ENCODE measurements at places on chromosomes 2 and 18. TPM values are rescaled to one million over a fixed set of nuclear protein-coding genes. Genes with fewer than 3 reads are reported as not detected.

The PXDN gene
- total RNA-seq: 6.2 TPM

GRCh38 chr2:191301971-191302370 is 56.8 kb downstream of the MYO1B start:
- DNase-seq: no peak

The VIL1 gene
- total RNA-seq: under 0.01 TPM

DNA sequence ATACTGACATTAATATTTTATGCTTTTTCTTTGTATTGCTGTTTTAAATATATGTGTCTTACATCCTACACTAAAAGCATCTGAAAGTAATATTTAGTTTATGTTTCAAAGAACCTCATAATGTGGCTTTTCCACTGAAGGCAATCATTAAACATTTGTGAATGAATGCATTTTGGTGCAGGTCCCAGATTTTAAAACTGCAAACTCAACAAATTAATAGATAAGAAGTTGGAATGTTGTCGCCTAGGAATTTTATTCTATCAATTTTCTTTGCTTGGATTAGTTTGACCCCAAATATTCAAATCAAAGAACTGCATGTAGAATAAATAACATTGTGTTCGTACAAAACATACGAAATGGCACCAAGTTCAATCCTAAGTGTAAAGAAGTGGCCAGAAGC is 44.7 kb downstream of the ATF2 start:
- DNase-seq: no peak

The TGFBRAP1 gene
- total RNA-seq: 114 TPM

The PRKAG3 gene
- total RNA-seq: not detected

DNA sequence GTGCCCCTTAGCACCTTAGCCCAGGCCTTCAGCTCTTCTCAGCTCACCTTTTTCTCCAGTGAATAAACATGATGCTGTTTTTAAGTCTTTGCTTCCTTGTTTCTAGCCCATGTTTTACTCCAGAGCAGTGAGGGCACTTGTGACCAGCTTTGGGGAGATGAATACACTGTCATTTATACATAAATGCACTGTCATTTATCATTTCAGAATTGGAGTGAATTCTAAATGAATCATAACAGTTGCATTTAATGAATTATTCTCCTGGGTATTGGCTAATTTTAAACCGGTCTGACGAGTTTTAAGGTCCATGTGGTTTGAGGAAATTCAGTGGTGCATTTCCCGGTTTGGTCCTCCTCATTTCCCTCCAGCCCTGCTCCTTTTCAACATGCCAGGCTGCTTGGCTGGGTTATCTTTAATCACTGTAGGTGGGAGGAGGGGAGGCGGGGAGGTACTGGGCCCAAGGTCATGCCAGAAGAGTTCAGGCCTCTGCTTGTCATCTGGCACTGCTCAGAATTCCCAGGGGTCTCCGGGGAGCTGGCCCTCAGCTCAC is 23.9 kb downstream of the PRKCE start:
- no peak for DNase-seq

DNA sequence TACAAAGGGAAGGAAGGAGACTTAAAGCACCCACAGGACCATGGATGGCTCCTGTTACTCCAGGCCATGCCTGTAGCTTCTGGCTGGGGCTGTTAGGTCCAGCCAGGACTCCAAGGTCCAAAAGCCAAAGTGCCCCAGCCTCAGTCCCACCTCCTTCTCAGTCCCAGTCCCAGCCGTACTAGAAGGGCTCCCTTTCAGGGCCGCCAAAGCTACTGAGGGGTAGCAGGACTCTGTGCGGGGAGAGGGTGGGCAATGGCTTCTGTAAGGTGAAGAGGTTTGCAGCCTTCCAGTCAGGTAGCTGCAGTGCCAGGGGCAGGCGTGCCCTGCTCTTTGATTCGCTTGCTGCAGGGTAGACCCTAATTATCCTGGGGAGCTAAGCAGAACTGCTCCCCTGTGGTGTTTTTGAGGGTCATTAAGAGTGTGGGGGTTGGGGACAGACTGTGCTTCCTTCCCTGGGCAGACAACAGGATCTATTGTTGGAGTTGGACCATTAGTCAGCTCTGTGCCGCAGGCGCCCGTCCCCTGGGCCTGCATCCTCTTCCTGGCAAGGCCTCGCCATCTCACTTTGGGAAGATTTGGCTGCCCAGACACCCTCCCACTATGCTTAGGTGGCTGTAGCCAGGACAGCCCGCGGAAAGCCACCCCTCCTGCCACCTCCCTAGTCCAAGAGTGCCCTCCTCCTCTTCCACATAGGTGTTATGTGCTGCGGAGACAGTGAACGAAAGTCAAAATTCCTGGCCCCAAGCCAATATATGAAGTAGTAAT is 118.8 kb downstream of the ZBTB7C start:
- DNase-seq: no peak

The TDRD15 gene
- total RNA-seq: under 0.01 TPM

GRCh38 chr2:2851806-2852777 is 521.0 kb upstream of the MYT1L start:
- no peak for DNase-seq

- no peak for DNase-seq
These were observed 119.1 kb upstream of the PELI1 start for GRCh38 chr2:64263315-64263714.

- DNase-seq: no peak
These were observed 290.5 kb downstream of the PARD3B start for GRCh38 chr2:204835786-204836185.

The G6PC2 gene
- total RNA-seq: under 0.01 TPM

The RALBP1 gene
- total RNA-seq: 91.0 TPM

DNA sequence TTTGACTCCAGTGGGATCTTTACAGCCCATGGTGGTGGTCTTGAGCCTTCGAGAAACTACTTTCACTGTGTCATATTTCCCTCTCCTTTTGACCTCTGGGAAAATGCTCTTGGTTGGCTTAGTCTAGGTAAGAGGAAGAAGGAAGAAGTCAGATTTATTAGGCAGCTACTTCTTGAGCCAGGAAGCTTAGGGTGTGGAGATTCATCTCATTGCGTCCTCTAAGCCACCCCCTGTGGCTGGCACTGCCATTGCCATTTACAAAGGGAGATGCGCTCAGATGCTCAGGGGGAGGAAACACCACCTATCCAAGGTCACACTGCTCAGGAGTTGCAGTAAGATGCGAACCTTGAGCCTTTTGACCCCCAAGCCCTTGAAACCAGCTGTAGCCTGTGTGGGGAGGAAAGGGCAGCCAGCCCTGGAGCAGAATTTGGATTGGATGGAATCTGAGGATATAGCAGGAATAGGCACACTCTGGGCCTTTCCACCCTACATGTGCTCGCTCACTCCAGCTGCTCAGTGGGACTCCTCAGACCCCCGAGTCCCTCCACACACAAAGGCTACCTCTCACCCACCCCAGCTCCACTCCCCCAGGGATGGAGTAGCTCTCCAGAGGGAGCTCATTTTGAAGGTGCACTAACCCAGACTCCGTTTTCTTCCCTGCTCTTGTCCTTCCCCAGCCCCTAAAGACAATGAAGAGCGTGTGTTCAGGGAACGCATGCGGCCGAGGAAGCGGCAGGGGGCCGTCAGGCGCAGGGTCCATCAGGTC is 321.3 kb upstream of the EPAS1 start:
- no peak for DNase-seq

GRCh38 chr2:36677996-36678605 is 18.4 kb upstream of the VIT start:
- DNase-seq: no peak

GRCh38 chr2:54641988-54642387 is 81.5 kb upstream of the EML6 start:
- DNase-seq: no peak

- DNase-seq: no peak
These were observed 9.3 kb upstream of the THADA start for GRCh38 chr2:43605079-43605655.

- DNase-seq: no peak
These were observed 97.4 kb downstream of the LRP1B start for GRCh38 chr2:142033393-142033792.

Measured in hematopoietic multipotent progenitor cell (in vitro differentiated cells).